ENCODE measurements at places on chromosomes 7 and 10.

DNA sequence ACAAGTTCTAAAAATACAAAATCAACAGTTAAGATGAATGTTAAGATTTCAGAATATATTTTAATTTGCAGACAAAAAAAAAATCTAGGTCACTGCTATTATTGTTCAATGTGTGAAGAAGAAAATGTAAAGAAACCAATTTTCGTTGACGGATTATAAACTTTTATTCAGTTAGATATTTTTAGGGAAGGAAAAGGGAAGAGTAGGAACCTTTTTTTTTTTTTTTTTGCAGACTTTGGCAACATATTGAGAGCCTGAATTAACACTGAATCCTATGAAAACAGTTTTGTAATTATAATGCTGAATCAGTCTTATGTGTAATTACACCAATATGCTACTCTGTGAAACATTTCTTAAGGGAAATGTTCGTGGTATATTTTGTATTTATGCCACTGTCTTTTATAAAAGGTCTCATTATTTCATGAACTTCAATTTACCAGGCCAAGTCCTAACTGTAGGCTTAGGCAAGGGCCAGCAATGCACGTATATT, 106.3 kb downstream of the ST8SIA6 start:
- DNase-seq, result no peak
- H3K27ac ChIP-seq, result no peak overlapping the region
- peaks cover 6% of the 10 kb centered on the region for H3K27me3 ChIP-seq
- H3K4me1 ChIP-seq, result no peaks in the 10 kb centered on the region
- H3K36me3 ChIP-seq, result no peaks in the 10 kb centered on the region

GRCh38 chr10:79249186-79250121, 97.8 kb upstream of the PPIF start:
- no peaks in the 10 kb centered on the region for H3K27me3 ChIP-seq
- peak; percentile 35 for DNase-seq
- H3K4me1 ChIP-seq, result peaks cover 71% of the 10 kb centered on the region

GRCh38 chr10:104923501-104923900, 282.4 kb downstream of the SORCS3 start:
- no peaks in the 10 kb centered on the region for H3K36me3 ChIP-seq
- no peak overlapping the region for H3K4me3 ChIP-seq
- no peaks in the 10 kb centered on the region for H3K4me1 ChIP-seq
- H3K27ac ChIP-seq, result no peak overlapping the region
- DNase-seq, result no peak
- no peaks in the 10 kb centered on the region for H3K27me3 ChIP-seq

GRCh38 chr7:124072603-124073309, 39.9 kb upstream of the TMEM229A start:
- no peaks in the 10 kb centered on the region for H3K27me3 ChIP-seq
- DNase-seq, result no peak
- no peak overlapping the region for H3K27ac ChIP-seq
- no peaks in the 10 kb centered on the region for H3K36me3 ChIP-seq

GRCh38 chr10:78960316-78960800, 108.4 kb upstream of the ZMIZ1 start:
- no peaks in the 10 kb centered on the region for H3K36me3 ChIP-seq
- H3K4me1 ChIP-seq, result peaks cover under 1% of the 10 kb centered on the region
- H3K27ac ChIP-seq, result no peak overlapping the region
- H3K4me3 ChIP-seq, result no peak overlapping the region
- no peak for DNase-seq
- H3K27me3 ChIP-seq, result no peaks in the 10 kb centered on the region
